ENCODE measurements at places on chromosomes 16 and 17.

DNA sequence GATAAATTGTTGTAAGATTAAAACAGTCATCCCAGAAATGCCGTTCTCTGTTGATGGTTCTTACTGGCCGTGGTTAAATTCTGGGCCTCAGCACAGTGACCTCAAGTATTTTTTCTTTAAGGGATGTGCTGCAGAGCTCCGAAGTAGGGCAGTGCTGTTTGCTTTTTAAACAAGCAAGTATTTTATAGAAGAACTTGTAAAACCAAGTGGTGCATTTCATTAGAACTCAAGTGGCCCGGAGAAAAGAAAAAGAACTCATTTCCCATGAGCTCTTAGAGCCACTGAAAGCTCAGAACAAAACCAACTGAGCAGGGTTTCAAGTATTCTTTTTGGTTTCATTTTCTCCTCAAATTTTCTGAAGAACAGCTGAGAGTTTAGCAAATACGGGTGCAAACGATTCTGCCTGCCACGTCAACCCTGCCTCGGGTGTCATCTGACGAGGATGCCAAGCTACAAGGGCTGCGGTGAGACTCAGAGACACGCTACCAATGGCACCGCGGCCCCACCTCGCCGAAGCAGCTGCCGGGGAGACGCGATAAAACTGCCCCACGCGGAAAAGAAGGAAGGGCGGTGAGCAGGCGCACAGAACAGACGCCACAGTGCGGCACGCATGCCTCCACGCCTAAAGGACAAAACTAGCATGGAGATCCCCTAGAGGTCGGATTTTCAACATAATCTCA, 6.3 kb downstream of the LMF1 start:
- DNase-seq = no peak

GRCh38 chr17:81544281-81544974, 7.7 kb downstream of the FAAP100 start:
- no peak for DNase-seq

- no peak for DNase-seq
These were observed 460.2 kb upstream of the C16orf82 start for GRCh38 chr16:26606381-26607150.

- peak; percentile 57 for DNase-seq
These were observed 4.9 kb downstream of the TNRC6C start for GRCh38 chr17:77963441-77963840.

DNA sequence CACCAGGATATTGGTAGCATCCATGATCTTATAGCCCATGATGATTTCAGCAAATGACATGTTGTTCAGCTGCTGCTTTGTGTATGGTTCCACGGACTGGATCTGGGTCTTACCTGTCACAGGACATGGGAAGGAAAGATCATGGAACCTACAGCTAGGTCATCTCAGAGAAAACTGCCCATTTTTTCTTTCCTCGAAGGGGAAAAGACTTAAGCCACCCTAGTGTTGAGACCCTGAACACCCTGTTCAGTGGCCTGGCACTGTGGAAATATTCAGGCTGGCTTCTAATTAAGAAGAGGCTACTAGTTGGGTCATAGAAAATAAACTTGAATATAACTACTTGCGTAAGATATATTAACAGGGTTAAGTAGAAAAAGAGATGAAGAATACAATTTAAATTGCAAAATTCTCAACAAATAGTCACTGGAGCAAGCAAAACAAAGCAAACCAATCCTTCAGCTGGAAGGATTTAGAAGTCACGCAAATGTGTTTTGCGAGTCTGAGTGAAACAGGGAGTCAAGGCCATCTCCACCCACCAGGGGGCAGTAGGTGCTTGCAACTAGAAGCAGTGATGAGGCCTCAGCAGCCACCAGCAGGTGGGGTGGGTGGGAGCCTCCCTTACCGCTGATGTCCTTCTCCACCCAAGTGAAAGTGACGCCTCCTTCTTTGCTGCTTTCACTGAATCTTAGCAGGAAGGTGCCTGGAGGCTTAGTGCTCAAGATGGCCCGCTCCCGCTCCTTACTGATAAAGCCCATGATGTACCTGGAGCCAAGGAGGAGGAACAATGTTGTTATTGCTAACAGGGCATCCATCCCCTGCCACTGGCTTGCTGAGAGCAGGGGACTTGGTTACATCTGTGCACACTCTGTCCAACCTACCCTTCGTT, 34.3 kb downstream of the STAT5A start:
- peak; percentile 80 for DNase-seq

DNA sequence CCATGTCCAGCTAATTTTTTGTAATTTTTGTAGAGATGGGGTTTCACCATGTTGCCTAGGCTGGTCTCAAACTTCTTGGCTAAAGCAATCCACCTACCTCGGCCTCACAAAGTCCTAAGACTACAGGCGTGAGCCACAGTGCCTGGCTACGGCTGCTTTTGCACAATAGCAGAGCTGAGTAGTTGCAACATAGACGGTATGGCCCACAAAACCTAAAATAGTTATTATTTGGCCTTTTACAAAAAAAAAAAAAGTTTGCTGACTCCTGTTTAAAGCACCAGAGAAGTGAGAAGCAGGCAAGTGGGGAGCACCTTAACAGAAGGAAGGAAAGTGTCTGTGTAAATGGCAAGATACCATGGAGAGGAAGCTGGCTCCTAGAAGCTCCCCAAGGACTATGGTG, 5.3 kb upstream of the HSF5 start:
- DNase-seq = no peak

DNA sequence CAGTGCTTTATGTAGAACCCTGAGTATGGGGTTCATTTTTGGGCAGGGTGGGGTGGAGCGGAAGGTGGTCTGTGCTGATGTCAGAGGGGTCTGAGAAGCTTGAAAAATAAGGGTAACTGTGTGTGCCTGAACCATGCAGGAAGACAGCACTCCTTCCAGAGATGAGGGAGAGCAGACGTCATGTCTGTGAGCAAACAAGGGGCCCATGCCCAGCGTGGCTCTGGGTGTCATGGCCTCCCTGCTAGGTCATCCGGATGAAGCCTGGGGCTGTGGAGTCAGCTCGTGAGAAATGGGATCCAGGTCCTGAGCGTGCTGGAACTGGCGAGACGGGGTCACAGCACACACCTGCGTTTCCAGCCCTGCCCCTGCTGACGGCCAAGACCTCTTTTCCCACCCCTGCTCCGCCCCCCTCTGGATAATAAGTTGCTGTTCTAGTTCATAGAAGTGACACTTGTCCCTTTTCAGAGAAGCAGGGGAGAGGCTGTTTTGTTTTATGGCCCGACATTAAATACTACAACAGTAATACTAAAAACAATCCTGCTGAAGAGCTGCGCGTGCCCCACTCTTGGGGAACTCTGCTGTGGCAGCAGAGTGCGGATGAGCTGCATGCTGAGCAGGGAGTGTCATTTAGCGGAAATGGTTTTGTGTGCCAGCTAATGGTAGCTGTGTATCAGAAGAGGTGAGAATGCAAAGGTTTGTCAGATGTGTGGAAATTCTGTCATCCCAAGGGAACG, 92.6 kb downstream of the RPTOR start:
- DNase-seq = no peak

DNA sequence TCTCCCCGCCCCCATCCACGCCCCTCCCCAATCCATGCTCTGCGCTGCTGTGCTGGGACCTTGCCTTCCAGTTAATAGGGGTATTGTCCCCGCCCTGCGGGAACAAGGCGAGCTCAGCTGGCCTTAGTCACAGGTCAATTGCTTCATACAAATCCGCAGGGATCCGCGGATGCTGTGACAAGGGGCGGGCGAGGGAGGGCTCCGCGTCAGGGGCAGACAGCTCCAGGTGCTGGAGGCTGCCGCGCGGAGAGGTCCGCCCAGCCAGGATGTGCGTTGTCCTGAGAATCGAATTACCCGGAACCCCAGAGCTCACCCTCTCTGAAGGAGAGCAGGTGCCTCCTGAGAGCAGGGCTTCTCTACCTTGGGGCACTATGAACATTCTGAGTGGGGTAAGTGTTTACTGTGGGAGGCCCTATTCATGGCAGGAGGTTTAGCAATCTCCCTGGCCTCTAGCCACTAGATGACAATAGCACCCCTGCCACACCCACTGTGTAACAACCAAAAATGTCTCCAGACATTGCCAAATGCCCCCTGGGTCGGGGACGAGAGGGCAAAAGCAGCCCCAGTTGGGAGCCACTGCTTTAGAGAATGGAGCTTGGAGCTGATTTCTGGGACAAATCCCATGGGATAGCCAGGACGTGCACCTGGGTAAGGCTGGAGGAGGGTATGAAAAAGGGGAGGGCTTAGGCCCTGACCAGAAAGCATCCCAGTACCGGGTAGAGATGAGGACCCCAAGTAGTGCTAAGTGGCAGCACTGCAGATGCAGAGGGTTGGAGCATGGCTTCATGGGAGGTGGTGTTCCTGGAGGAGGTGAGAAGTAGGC, 138.2 kb downstream of the CYLD start:
- DNase-seq = no peak

GRCh38 chr16:70676675-70677498, 9.0 kb downstream of the MTSS2 start:
- no peak for DNase-seq

- DNase-seq = no peak
These were observed 210.3 kb upstream of the FOXF1 start for GRCh38 chr16:86299882-86300610.

DNA sequence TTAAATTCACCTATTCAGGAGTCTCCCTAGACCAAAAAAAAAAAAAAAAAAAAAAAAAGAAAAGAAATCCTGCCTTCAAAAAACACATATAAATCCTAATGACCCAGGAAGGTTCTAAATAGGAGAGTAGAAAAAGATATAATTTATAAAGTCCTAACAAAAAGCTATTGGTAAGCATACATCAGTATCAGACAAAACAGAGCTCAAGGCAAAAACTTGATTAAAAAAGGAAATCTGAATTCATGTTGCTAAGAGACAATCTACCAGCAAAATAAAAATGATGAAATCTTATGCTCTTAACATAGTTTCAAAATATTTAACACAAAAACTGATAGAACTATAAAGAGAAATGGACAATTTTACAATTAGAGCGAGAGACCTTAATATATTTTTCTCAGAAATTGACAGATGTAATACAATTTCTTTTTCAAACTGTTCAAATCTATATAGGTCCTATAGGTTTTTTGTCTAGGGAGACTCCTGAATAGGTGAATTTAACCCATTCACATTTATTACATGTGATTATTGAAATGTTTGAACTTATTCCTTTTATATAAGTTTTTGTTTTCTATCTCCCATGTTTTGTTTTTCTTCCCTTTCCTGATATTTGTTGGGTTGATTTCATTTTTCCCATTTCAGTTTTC, 57.0 kb downstream of the NT5M start:
- DNase-seq = no peak

GRCh38 chr17:17796787-17797061, 40.1 kb downstream of the SREBF1 start:
- no peak for DNase-seq

DNA sequence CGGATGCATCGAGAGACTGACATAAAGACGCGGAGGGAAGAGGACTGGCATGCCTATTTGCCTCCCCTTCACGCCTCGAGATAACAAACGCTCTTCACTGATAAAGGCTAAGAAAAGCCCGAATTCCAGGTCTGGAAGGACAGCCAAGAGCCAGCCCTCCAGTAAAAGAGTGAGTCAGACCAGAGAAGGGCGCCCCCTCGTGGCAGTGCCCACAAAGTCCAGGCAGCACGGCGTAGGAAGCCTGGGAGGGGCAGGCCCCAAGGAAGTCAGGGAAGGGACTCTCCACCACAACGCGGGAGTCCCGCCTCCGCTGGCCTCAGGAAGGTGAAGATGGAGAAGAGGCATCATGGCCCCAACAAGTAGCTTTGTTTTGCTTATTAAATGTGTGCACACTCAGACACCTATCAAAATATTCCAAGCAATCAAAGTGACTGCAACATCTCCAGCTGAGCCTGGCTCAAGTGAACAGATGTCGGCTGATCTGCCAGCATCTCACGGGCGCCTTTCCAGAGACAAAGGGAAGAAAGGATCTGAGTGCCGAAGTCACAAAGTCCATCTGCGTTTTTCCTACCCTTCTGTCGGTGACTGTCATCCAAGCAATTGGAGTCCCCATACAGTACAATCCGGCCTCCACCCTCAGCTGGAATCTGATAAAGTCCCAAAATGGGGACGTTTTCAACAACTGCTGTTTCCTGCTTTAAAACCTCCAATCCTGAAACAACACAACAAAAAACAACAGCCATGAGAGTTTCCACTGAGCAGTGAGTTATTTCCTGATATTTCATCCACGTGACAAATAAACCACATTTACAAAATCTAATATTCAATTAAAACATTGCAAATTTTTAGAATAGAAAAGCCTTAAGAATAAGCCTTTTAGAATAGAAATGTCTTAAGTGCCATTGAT, 20.4 kb upstream of the SLC38A8 start:
- peak; percentile 89 for DNase-seq

- DNase-seq = no peak
These were observed 37.4 kb downstream of the RNF213 start for GRCh38 chr17:80297996-80298560.

DNA sequence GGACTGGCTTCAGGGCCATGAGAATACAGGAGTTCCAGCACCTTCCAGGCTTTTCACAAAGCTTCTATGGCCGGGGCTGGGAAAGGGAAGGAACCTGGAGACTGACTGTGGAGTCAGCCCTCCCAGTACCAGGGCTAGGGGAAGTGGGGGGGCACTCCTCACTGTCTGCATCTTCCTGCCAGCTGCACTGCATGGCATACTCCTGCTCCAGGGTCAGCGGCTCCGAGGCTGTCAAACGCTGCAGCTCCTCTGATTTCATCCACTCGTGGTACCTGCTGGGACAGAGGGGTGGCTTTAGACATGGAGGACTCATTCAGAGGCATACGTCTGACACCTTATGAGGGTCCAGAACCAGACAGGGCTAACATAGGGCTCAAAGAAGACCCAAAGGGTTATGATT, 2.7 kb downstream of the NAT9 start:
- no peak for DNase-seq

DNA sequence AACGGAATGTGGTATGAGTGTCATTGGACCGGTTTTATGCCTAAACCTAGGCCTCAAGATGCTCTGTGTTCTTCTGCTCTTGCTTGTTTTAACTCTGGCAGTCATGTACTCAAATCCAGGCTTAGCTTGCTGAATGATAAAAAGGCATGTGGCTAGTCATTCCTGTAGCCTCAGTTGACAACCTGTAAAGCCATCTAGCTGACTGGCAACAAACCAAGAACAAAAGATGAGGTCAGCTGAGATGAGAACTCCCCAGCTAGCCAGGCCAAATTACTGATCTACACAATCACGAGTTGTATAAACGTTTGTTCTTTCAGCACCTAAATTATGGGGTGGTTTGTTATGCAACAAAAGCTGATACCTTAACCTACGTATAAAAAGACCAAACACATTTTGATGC, 1406.0 kb upstream of the CDH8 start:
- DNase-seq = no peak

GRCh38 chr17:58315281-58315711, 13.3 kb downstream of the TSPOAP1 start:
- no peak for DNase-seq

Data from H54 (cell line).